NCI-H345 (cell line): ENCODE measurements at places on chromosomes 3 and 15.
A peak's percentile ranks its signal among the peaks of the same experiment; 100 is the strongest.

DNA sequence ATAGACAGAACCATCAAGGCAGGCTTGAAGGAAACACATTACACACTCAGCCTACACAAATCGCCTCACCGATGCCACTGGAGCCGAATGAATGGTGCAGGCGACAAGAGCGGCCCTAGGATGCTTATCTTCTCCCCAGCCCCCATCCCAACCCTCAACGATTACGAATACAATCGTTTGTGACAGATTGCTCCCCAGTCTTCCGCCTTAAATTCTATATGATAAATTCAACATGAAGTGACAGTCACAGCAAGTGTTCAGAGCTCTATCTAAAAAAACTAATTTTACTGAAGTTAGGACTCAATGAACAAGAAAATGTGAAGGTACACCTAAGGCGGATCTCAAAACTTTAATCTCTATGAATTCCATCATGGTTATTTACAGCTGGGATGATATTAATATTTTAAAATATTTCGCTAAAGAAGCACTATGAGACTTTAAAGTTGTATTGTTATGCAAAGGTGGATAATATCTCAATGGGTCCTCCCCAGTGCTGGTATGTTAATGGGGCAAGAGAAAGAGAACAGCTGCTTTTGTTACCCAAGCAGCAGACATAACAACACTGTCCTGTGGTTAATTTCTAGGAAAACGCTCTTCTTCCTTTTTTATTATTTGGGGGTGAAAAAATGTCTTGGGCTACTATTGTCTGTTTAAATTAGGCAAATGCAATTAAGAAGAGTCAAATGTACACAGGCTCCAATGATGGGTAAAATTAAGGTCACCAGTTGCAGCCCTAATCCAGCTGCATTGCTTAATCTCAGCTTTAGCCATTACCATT, 147.6 kb upstream of the NR2F2 start:
- DNase-seq, result no peak

DNA sequence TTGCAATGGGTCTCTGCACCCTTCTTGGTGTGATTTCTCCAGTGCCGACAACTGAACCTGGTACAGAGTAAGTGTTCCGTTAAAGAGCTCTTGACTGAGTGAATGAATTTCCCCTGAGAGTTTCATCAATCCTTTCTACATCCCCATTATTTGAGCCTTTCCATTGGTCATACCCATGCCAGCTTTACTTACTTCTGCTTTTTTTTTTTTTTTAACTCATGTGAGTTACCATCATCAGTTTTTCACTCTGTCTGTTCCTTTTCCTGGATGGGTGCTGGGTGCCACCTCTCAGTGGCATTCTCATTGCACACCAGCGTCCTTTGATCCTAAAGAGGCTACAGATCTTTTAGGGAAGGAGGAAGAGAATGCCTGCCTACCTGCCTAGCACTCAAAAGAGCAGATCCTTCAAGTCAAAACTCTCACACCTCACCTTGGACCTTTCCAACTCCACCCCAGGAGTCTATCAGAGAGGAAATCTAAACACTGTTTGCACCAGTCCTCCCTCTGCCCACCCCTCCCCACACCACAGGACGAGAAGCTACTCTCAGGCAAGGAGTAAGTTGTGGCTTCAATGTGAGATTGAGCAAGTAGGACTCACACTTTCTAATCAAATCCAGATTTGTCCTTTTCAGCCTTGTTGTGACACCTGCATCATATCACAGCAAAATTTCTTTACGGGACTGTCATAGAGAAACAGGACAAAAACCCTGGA, 13.1 kb upstream of the USP3 start:
- peak; percentile 78 for DNase-seq

- no peak for DNase-seq
Observed at GRCh38 chr3:194389269-194389668, 9.8 kb downstream of the GP5 start.

DNA sequence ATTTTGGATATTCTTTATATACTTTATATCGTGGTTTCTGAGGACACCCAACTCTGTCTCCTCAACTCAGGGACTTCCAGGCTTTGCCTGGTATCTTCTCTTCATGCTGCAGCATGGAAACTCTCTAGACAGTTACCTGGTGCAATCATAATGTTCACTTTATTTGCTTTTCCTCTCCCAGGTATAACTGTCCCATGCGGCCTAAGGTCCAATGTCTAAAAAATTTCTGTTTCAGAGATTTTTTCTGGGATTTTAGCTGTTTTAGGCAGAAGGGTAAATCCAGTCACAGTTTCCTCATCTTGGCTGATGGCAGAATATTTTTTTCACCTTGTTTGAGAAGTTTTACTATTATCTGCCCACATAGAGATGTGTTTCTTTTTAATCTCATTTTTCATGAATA, 139.9 kb upstream of the KCNMB2 start:
- no peak for DNase-seq

DNA sequence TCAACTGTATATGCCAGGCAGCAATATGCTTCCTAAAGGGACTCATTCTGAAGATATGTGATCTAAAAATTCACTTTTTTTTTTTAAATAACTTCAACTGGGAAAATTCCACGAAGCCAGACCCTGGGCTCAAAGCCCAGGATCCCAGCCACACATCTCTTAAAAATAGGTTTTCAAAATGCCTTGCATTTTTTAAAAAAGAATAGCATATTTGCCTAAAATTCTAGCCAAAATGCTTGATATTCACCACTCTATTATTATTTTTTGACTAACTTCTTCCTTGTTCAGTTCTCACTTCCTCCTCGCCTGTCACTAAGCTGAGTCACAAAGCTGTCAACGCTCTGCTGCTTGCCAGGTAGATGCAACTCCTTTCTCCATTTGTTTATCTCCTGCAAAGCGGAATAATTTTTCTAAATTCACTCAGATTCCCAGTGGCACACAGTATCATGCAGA, 28.0 kb upstream of the VGLL4 start:
- DNase-seq, result no peak

- no peak for DNase-seq
Observed at GRCh38 chr3:197504641-197505121, 51.1 kb downstream of the BDH1 start.

- DNase-seq, result peak; percentile 35
Observed at GRCh38 chr15:40793216-40793989, 13.5 kb upstream of the ZFYVE19 start.

GRCh38 chr3:99965681-99966408, 148.2 kb downstream of the CMSS1 start:
- no peak for DNase-seq
